ENCODE measurements at places on chromosomes 1 and 21.
A peak's percentile ranks its signal among the peaks of the same experiment; 100 is the strongest.

DNA sequence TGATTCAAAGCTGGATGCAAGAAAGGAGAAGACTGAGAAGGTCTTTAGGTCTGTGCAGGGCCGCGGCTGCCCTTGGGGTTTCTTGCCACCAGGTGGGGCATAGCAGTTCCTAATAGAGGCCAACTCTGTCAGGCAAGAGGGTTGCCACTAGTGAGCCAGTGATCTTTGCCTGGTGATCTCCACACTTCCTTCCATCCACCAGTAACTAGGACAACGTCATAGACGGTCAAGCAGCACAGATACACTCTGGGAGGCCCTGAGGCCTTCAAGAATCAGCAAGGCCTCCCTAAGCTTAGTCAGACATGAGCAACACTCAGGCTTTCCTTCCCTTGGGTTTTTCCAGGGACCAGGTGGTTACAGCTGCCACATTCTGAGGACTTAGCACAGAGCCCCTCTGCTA is 32.9 kb upstream of the ATP2B4 start:
- DNase-seq, result no peak

DNA sequence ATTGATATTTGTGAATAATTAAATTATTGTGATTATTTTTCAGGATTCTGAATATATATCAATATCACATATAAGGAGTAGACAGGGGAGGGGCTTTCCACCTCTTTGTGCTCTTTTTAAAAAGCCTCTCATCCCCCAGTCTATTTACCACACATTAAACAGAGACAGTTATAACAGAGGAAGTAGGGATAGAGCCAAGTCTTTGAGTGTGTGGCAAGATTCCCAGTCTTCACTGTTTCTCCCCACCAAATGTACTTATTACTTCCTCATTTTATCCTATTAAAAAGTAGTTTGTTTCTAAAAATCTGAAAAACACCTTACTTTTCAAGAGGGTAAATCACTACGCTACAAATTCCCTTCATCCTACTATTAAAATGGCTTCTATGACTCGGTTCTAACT is 46.7 kb downstream of the EPS15 start:
- DNase-seq, result no peak

GRCh38 chr1:203649999-203650836 is 23.6 kb downstream of the ATP2B4 start:
- DNase-seq, result peak; percentile 79

DNA sequence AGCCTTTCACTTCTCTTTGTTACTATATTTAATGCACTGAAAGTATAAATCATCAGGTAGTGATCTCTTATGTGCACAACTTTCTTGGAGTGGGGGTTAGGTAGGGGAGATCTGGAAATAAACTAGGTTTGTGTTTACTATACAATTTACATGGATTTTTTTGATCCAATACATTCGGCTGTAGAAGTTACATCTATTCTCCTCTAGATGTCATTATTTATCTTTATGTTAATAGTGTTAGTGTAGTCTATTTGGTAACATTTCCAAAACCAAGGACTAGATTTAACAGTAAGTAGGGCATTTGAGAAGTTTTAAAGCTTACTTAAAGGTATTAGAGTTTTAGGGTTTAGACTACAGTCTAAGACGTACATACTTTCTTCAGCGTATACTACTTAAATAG is 5.4 kb downstream of the VPS45 start:
- no peak for DNase-seq

DNA sequence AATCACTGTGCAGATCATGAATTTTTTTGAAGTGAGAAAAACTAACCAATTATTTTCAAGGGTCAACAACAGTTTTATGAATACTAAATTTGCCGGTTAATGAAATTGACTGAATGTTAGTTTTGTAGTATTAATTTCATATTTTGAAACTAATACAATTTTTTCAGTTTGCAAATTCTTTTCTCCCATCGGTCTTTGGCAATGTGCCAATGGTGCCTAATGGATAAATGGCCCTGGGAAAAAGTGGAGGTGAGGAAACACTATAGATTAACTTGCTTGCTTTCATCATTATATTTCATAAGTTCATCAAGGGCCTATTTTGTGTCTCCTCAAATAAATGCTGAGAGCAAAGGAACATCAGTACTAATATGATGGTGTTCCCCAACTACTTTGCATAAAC is 4.1 kb downstream of the C1orf141 start:
- DNase-seq, result no peak

- DNase-seq, result no peak
These were observed 87.1 kb upstream of the LYST start for GRCh38 chr1:235953801-235954200.

- no peak for DNase-seq
These were observed 1.0 kb downstream of the PAX7 start for GRCh38 chr1:18631496-18632217.

- DNase-seq, result peak; percentile 70
These were observed at the start of gene BMP8A for GRCh38 chr1:39491146-39491921. TSS of gene BMP8A (plus strand) at chr1:39491636. CDS start at chr1:39491992, 356 bp downstream.

DNA sequence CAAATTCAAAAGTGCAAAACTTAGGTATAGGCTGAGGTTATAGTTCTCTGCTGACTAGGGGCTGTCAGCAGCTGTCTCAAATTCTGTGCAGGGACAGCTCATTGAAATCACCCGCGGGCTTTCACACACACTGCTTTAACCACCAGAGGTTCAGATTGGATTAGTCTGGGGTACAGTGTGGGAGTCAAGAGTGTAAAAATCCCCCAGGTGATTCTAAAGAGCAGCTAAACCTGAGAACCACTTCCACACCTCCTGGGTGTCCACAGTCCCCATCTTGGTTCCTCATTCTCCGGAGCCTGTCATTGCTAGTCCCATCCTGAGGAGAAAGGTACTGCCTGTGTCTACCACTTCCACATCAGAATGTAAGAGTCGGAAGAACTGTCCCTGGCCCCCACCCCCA is 9.9 kb upstream of the TDRD10 start:
- no peak for DNase-seq

- peak; percentile 54 for DNase-seq
These were observed 9.4 kb downstream of the PEA15 start for GRCh38 chr1:160214481-160215140.

- DNase-seq, result no peak
These were observed 33.9 kb upstream of the RGS8 start for GRCh38 chr1:182718311-182718710.

GRCh38 chr1:241715956-241716355 is 63.9 kb downstream of the WDR64 start:
- no peak for DNase-seq

DNA sequence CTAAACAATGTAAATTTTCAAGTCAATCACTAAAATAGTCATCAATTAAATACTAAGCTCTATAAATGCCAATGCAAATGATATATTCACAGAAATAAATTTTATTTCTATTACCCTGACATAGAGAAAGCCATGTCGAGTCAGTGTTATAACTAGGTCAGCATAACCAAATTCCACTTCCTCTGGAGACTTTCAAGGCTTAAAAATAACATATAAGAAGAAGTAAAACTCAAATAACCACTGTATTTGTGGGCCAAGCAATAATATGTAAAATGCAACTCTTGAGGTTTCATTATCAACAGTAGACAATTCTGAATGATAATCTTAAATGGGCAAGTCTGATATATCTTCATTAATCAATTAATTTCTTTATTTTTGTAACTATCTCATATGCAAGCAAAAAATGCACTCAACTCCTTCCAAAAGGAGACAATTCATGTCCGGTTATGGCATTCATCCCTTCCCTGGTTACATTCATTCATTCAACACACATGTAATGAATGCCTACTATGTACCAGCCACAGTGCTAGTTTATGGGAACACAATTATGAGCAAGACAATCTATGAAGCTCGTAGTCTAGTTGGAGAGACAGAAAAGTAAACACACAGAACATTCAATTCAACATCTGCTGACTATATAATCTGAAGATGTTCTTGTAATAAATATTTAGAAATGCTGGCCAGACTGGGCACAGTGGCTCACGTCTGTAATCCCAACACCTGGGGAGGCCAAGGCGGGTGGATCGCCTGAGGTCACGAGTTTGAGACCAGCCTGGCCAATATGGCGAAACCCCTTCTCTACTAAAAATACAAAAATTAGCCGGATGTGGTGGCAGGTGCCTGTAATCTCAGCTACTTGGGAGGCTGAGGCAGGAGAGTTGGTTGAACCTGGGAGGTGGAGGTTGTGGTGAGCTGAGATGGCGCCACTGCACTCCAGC is 37.1 kb upstream of the CAP1 start:
- DNase-seq, result no peak
